ENCODE measurements at places on chromosomes 1 and 21.
A peak's percentile ranks its signal among the peaks of the same experiment; 100 is the strongest.

- no peak for DNase-seq
Observed at GRCh38 chr1:86472767-86473166, 4.0 kb downstream of the CLCA1 start.

GRCh38 chr1:11272544-11272831 lies 510 bp upstream of the UBIAD1 start:
- DNase-seq: no peak

DNA sequence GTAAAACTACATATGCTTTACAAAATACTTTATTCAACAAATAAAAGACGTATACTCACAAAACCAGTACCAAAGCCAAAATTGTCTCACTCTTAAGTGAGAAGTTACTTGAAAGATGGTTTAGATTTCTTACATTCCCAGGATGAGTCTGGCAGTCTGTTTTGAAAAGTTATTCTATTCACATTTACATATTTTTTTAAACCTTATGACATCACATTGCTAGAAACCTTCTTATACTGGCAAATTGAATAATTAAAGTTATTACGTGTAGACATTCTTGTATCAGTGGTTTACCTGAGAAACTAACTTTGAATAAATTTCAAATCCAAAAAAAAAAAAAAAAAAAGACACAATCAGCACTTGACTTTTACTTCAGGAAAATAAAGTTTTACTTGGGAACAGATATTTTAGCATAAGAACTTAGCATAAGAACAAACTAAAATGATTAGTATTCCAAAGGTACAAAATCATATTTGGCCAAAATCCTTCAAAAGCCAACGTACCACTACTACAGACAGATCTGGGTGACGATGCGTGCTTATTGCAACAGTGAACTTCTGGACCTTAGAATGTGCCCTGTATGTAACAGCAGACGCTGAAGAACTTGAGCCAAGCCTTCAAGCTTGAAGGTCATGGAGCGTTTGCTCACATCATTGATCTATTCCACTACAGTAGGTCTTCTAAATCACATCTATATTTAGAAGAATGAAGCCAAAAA lies 2.5 kb downstream of the CDC42BPA start:
- DNase-seq: no peak

DNA sequence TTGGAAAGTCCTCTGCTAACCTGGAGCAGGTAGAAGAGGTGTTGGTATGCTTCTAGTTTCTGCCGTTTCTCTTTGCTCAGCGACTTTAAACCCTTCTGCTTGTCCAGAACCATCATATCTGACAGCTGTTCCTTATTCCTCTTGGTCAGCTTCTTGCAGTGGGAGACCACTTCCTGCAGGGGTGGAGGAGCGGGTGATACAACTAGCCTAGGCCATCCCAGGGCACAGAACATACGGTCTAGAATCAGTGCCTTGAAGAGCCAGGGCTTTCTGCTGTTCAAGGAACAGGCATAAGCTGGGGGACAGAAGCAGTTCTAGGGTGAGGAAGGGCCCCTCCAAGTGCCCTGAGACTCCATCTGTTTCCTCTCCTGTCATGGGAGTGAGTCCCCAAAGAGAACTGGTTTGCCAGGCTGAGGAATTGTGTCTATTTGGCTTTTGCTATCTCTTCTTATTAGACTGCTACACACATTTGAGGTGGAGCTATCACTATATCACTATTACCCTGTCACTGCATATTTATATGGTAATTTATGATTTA lies 32.5 kb downstream of the IQGAP3 start:
- DNase-seq: no peak

DNA sequence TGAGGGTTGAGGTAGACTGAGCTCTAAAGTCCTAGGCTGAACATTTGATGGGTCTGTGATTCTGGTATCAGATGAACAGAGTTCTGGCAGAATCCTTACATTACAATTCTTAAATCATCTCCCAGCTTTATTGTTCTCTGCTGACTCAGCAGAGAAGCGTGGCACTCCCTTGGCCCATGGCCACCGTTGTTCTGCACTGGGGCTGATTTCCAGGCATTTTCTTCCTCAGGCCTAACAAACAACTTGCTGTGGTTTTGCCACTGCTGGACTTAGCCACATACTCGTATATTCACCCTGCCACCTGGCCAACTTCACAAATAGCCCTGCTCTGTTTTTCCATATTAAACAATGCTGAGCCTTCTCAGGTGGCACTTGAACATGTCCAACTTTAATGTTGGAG lies 223.2 kb downstream of the TNR start:
- DNase-seq: no peak

GRCh38 chr1:186845576-186846210 lies 16.9 kb downstream of the PLA2G4A start:
- no peak for DNase-seq

DNA sequence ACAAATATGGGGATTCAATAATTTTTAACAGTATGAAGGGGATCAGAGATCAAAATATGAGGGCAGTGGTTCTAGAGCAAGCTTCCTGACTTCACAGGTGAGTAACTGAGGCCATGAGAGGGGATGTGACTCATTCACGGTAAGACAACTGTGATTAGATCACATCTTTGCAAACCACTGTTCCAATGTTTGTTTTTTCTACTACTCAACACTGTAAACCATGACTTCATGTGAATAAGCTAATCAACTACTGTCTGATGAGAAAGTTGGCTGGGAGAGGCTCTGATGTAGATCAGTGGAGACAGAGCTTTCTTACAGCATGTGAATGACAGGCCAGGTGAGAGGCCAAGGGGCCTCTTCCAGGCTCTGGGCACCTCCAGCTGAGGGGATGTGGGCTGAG lies 84.7 kb downstream of the BRINP2 start:
- DNase-seq: no peak

DNA sequence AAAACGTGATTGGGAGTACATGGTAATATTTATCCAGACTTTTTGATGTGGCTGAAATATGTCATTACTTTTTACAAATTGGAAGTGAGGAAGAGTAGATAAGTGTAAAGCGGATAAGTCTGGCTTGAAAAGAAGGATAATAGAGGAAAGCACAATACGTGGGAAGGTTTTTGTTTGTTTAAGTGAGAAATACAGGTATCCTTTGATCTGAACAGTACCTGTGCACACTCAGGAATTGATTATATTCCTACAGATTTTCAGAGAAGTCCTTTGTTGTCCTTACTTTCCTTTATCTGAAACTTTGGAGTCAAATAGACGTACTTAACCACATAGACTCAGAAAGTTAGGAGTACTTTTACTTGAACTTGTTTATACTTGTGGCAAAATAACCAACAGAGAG lies 20.2 kb downstream of the CCDC18 start:
- no peak for DNase-seq

DNA sequence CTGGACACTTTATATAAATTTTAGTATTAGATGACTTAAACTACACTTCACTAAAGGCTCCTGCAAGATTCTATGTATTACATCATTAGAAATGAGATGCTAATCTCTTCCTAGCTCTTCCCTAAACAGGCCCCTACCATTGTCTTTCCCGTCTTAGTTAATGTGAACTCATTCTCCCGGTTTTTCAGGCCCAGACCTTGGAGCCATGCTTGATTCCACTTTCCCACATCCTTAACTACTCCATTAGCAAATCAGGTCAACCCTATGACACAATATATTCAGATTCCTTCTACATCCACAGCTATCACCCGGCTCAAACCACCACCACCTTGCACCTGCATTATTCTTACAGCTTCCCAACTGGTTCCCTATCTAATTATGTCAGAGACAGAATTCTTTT lies 73.3 kb downstream of the NVL start:
- DNase-seq: no peak

DNA sequence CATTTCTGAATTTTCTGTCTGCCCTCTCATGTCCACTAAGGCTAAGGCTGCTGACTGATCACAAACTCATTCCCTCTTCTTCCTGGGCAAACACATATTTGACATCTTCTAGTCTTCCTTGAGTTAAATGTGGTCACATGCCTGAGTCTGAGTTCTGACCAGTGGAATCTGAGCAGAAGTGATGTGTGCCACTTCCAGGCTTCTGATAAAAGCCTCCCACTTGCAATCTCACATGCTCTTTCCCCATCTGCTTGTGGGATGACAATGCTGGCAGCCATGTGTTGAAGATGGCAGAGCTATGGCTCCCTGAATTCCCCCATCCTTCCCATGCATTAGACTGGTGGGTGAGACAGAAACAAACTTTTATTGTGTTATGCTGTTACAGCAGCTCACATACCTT lies 149.9 kb upstream of the ZNF648 start:
- no peak for DNase-seq

DNA sequence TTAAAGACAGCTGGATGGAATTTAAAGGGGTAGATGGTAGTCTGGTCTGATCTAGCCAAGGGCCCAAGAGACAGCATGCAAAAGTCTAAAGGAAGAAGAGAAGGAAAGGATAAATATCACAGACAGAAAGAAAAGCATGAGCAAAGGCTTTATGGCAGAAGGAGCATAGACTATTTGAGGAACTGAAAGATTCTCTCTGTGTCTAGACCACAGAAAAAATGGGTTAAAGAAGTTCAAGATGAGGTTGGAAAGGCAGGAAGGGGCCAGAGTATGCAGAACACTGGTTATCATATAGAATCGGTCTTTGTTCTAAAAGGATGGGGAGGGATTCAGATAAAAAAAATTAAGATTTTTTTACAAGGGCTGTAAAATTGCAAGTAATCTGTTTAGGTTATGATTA lies 136.8 kb upstream of the SGIP1 start:
- no peak for DNase-seq

- no peak for DNase-seq
Observed at GRCh38 chr1:44775930-44776729, 790 bp downstream of the RPS8 start.

- DNase-seq: peak; percentile 53
Observed at GRCh38 chr1:154328318-154329151, 3.2 kb downstream of the ATP8B2 start.

GRCh38 chr1:245686446-245687030 lies 531.8 kb downstream of the KIF26B start:
- no peak for DNase-seq

DNA sequence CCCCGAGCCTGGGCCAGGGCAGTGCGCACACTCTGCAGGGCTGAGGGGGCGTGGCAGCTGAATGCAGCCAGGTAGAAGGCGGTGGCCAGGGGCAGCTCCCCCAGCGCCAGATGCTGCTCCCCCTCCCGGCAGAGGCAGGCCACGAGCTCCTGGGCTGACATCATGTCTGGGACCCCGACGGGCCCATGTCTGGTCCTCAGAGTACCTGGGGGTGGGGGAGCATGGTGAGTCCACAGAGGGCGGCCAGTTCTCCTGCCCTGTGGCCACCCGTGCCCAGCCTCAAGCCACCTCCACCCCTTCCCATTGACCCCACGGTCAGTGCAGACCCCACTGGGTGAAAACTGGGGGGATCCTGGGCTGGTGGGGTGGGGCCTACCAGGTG lies 838 bp downstream of the TTC34 start:
- no peak for DNase-seq

DNA sequence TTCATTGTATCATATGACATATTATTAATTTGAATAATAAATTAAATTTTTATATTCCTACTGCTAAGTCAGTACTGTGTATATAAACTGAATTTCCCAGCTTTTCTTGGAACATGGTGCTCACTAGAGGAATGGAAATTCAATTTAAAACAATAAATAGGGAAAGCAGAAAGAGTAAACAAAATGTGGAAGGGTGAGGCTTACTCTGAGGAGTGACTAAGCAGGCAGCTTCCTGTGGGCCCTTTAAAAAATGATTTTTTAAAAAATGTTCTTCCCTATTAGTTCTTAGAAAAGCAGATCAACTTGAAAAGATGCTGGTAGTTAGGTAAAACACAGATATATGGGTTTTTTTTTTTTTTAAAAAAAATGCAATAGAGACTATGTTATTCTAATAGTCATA lies 49.5 kb upstream of the S1PR1 start:
- no peak for DNase-seq

DNA sequence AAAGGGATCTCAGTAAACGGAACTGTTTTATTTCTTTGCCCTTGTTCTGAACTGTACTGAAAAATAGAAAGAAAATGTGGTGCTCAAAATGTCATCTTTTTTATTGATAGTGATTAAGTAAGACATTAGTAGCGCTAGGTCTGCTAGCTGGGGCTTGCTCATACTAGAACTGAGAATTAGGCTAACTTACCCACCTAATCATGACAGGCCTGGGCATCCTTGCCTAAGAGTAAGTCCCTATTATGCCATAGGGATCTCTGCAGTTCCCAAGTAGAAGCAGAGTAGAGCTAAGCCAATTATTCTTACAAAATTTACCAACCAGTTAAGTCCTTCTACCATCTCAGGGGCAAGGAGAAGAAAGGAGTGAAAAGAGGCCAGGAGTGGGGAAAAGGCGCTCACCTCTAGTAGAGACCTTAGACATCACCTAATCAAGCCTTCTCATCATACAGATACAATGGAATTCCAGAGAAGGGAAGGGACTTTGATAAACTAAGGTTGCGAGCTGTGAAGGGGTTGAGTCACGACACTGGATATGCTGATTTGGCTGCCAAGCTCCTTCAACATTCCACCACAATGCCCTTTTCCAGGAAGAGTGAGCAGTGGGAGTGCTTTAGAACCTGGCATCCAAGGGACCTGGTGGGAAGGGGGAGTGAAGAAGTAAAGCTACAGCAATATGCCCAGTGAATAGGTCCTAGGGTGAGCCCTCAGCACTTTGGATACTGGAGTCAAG lies 27.7 kb upstream of the RPTN start:
- no peak for DNase-seq

DNA sequence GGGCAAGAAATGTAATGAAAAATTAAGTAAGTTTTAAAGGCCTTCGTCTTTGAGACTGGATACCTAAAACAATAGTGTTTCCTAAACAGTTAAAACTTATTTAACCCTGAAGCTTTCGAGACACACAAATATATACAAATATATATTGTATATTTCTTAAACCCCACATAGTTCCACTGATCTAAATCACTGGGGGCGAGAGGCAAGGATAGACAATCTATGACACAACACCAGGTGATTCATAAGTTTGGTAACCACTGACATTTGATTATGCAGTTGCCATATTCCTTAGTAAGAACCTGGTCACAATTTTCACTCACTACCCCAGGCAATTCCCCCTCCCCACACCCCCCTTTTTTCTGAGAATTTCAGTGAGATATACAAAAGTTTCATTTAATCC lies 55.3 kb upstream of the BOLA1 start:
- DNase-seq: no peak

- DNase-seq: no peak
Observed at GRCh38 chr1:24206516-24207394, 19.7 kb upstream of the IFNLR1 start.

GRCh38 chr1:194102607-194103006 lies 916.2 kb upstream of the B3GALT2 start:
- DNase-seq: no peak

DNA sequence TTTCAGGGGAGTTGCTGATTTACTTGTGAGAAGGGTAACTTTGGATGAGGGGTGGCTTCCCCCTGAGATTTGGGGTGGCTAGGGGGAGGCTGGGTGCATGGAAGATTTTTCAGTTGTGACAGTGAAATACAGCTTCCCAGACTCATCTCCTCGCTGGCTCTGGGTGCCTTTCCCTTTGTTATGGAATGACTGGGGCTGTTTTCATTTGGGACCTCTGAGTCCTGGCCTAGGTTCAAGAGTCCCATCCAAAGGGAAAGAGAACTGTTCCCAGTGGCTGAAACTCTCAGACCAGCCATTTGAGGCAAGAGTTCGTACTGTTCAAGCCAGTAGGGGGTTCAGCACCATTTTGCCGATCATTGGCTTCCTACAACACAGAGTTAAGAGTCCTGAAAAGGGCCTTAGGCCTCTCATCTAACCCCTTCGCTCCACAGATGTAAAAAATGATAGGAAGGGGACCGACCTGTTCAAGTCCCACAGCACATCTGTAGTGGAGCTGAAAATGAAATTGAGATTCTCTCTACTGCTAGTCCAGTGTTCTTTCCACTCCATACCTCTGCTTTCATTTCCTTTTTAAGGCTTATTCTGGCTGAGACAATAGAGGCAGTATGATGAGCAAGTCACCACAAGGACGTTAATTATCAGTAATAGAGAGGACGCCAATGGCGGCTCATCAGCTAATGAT lies 958 bp downstream of the DDR2 start:
- no peak for DNase-seq

Data from H54 (cell line).